ENCODE measurements at places on chromosomes 12 and 14.

DNA sequence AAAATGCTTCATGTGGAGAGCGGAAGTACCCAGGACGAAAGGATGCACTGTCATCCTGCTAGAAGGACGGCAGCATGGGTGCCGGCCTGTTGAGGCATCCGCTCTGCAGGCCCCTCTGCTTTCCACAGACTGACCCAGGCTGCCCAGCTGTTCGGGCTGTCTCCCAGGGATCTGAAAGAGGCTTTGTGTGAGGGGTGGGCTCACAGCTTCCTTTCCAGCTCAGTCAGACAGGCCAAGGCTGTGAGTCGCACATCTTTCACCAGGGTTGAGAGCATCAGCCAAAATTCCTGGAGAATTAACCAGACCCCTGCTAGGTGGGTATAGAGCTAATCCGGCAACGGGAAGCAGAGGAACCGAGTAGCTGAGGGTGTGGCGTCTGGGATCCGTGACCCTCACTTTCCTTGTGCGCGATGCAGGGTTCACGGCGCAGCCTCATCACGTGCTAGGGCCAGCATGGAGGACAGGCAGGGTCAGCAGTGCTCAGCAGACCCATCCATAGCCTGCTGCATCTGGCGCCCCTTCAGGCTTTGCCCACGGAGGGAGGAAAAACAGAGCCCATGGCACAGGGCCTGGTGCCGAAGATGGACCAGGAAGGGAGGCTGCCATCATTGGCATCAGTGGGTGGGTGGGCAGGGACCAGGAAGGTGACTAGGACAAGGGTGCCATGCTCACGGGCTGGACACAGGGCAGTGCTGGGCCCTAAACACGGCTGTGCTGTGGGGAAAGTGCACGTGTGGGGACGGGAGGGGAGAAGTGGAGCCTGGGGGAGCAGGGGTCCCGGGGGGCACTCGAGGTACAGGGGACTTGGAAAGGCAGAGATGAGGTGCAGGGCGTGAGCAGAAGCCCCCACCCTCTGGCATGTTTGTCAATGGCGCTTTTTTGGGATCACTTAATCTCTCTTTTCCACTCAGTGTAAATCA is 9.2 kb upstream of the SIVA1 start:
- DNase-seq = no peak

GRCh38 chr12:83664650-83665049 is 977.9 kb downstream of the TMTC2 start:
- DNase-seq = no peak

- DNase-seq = no peak
Observed at GRCh38 chr14:55333711-55334485, 62.7 kb downstream of the FBXO34 start.

DNA sequence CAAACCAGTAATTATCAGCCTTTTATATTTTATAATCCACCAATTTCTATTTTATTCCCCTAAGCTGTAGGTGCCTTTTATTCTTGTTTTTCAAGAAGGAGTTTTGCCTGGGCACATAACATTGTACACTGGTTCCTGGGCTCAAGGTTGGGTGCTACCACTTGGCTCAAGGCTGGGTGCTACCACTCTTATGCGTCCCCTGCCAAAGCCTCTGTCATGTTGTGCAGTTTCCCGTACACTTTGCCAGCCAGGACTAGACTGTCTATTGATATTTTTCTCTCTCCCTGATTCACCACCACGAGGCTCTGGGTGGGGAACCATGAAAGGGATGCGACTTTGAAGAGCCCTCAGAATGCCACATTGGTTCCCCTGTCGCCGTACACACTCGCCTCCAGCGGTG is 52.5 kb upstream of the VASH1 start:
- no peak for DNase-seq

GRCh38 chr14:104196461-104197140 is 58.2 kb downstream of the KIF26A start:
- DNase-seq = no peak

GRCh38 chr12:62599854-62600437 is 133.3 kb downstream of the MON2 start:
- DNase-seq = no peak

DNA sequence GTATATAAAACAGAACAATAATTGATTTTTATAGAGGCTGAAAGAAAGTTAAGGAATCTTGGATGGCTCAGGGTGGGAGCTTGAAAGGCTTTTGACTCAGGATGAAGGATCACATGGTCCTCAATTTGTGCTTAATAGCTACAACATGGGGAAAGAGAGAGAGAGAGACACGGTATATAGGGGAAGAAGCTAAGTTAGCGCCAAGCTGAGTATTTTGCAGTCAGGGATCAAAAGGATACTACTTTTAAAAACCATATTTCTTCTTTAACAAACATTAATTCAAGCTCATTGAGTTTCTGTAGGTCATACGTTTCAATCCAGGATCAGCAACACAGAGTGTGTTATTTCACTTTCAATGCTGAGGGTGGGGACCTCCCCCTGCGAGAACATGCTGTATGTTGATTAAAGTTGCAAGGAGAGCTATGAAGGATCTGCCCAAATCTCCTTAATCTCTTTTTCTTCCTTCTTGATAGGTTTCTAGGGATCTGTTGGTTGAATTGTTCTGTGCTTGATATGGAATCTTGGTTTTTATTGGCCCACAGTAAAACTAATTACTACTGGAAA is 133.1 kb upstream of the NUDT4 start:
- DNase-seq = no peak

Measured in activated CD4-positive, CD25-positive, alpha-beta regulatory T cell treated with anti-CD3 and anti-CD28 coated beads, Interleukin-2, amount 50 U/mL, for 16 hours (primary cell).